Vagina (tissue), 2 donors: ENCODE measurements at places on chromosomes 5 and 9.

DNA sequence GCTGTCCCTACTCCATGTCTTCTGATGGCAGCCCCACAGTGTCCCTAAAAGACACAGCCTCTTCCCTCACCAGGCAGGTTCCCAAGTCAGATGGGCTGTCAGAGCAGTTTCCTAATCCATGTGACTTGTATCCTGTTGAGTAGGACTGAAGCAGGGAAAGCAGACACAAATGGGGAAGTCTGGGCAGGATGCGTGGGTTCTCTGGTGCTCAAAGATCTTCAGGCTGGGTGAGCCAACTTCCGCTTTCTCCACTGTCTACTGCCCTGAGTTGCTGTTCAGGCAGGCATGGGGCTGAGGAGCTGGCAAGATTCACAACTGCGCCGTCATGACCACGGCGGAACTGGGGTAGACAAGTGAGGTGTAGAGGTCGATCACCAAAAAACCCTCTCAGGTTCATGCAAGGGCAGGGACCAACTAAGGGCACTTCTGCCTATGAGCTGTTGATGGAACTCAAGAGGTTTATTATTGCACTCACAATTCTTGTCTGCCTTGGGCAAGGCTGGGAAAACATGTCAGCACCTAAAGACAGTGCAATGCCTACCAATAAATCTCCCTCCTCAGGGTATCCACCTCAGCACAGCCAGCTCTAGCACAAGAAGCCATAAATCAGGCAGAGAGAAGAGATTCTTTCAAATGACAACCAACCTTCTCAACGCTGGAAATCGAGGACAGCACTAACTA, 83.4 kb downstream of the RAPGEF1 start:
- DNase-seq: no peak

DNA sequence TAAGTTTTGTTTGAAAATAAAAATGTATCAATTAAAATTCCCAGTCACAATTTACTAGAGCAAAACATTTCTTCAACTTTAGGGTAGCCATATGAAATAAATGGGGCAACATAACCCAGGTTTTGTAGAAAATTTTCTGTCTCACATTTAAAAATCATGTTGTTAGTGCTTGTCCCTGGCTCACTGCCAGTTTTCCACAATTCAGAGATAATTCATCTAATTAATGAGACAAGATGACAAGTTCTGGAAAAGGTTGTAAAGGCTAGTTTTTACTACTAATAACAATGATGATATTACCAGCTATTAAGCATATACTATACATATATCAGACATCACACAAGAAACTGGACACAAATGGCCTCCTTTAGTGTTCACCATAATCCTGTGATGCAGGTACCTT, 45.9 kb downstream of the MEGF9 start:
- DNase-seq: no peak

DNA sequence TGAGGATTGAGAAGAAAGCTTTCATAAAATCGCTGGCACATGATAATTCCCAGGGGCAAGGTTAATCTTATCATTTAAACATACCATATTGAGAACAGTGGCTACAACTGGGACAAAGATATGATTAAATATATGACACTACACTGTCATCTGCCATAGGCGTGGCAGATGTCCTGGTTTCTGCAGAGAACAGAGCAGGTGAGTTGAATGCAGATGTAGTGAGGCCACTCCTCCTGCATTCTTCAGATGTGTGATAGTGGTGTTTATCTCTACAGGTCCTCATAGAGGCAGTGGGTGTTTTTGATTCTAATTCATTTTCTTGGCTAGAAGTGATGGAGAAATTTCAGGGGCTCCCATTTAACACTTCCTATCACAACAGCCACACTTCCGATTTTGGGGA, 237.0 kb upstream of the CDH9 start:
- no peak for DNase-seq

GRCh38 chr9:8486095-8486494, 686.5 kb upstream of the DMAC1 start:
- no peak for DNase-seq

DNA sequence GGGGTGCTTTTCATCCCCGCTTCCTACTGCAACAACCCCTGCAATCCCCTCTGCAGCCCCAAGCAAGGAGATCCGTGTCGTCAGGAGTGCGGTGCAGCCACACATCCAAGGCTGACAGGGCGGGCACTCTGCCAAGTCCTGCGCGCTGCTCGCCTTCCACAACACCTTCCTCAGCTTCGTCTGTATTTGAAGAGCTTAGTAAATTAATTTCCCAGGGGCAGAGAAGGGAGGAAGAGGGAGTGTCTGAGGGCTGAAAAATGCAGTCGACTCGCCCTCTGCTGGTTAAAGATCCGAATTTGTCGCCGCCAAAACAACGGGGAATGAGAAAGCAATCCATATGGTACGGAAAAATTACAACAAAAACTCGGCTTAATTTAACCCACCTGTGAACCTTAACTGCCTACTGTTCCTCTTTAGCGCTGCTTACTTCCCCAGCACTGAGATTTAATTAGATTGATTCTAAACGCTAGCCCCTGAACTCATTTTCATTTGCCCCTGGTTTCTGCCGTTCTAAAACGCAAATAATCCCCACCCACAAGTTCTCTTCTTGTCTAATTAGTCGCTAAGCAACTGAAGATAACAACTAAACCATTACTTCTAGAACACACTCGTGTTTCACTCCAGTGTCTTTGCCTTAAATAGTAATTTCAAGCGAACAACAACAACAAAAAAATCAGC, 10.9 kb upstream of the PCDHB1 start:
- no peak for DNase-seq
